ENCODE measurements at places on chromosomes 2 and 18.

GRCh38 chr2:62136956-62137830 is 58.7 kb upstream of the B3GNT2 start:
- DNase-seq = no peak

GRCh38 chr2:234967201-234967869 is 15.5 kb downstream of the SH3BP4 start:
- DNase-seq = no peak

GRCh38 chr18:53906681-53907080 is 317.8 kb downstream of the MBD2 start:
- DNase-seq = no peak

DNA sequence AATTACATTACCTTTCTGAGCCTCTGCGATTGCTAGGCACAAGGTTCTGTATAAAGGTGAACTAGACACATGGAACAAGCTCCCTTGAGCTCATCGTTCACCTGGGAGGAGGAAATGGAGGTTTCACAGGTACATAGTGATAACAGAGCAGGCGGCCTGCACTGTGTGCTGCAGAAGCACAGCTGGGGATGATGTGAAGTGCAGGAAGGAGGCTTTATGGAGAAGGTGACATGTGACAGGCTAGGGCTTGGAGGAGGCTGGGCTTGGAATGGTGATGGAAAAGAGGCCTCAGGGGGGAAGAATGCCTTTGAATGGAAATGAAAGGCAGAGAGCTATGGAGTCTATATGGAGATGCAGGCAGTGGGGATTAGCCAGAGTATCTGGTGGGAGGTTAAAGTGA is 22.9 kb downstream of the MARCHF4 start:
- no peak for DNase-seq

- no peak for DNase-seq
Observed at GRCh38 chr2:159459279-159459678, 157.1 kb downstream of the BAZ2B start.

- no peak for DNase-seq
Observed at GRCh38 chr2:144597894-144598593, 78.1 kb upstream of the ZEB2 start.

GRCh38 chr2:201574766-201575165 is 68.5 kb downstream of the TMEM237 start:
- no peak for DNase-seq

- no peak for DNase-seq
Observed at GRCh38 chr2:60370814-60371213, 182.6 kb downstream of the BCL11A start.

DNA sequence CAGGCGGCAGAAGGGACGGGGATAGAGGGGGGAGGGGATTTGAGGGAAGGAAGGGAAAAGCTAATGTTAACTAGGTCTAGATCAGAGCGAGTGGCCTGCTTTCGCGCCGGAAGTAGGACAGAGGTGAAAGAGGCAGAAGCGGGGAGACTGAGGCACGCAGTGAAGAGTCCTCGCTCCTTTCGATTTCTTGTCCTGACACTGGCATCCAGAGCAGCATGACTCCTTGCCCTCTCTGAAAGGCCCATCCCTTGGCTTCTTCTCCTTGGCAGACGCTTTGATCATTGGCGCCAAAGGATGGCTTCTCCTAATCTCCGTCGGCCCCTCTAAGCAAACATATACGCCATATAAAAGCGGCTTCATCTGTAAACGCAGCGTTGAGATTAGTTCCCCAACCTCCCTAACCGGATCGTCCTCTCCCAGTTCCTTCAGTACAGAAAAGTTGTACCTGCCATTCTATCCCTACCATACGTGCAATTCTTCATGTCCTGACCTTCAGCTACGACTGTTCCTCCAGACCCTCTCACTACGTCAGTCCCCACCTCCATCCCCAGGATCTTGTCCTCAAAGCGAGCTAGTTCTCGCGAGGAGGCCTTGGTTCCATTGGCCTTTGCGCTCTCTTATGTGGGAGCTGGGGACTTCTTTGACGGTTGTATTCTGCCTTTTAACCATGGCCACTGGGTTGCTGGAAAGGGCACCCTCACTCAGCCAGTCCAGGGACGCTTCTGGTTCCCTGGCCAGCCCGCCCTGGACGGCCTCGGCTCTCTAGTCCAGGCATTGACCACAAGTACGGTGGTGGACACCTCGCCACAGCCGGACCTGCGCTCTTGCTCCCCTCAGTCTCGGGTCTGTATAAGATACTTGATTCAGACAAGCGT is 857 bp upstream of the NEUROD1 start:
- no peak for DNase-seq

- DNase-seq = no peak
Observed at GRCh38 chr2:33056170-33056569, 109.4 kb downstream of the LTBP1 start.

- DNase-seq = no peak
Observed at GRCh38 chr2:219641390-219642068, 14.1 kb downstream of the SLC4A3 start.

- DNase-seq = no peak
Observed at GRCh38 chr2:209958016-209958415, 44.4 kb upstream of the RPE start.

- no peak for DNase-seq
Observed at GRCh38 chr18:61086657-61087056, 246.6 kb upstream of the CDH20 start.

- no peak for DNase-seq
Observed at GRCh38 chr18:35024965-35025364, 16.2 kb upstream of the MAPRE2 start.

- DNase-seq = no peak
Observed at GRCh38 chr2:72014831-72015230, 132.8 kb downstream of the CYP26B1 start.

- no peak for DNase-seq
Observed at GRCh38 chr2:121498731-121499130, 31.9 kb upstream of the RNU4ATAC start.

- no peak for DNase-seq
Observed at GRCh38 chr2:11877764-11878163, 131.3 kb downstream of the LPIN1 start.

DNA sequence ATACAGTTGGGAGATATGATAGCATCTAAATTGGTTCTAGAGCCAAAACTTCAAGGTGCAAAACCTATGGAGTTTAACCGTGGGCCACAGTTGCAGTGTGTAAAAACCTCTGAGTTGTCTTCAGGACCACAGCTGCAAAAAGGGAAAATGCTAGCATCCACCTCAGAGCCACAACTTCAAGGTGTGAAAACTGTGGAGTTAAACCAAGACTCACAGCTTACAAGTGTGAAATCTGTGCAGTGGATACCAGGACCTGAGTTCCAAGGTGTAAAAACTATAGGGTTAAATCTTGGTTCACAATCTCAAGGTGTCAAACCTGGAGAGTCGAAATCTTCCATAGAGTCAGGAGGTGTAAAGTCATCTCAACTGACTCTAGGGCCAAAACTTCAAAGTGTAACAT is 10.4 kb upstream of the ZNF512 start:
- no peak for DNase-seq

DNA sequence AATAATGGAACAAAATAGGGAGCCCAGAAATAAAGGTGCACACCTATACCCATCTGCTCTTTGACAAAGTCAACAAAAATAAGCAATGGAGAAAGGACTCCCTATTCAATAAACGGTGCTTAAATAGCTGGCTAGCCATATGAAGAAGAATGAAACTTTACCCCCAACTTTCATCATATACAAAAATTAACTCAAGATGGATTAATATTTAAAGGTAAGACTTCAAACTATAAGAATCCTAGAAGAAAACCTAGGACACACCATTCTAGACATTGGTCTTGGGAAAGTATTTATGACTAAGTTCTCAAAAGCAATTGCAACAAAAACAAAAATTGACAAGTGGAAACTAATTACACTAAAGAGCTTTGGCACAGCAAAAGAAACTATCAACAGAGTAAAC is 139.1 kb downstream of the DNAH7 start:
- no peak for DNase-seq

DNA sequence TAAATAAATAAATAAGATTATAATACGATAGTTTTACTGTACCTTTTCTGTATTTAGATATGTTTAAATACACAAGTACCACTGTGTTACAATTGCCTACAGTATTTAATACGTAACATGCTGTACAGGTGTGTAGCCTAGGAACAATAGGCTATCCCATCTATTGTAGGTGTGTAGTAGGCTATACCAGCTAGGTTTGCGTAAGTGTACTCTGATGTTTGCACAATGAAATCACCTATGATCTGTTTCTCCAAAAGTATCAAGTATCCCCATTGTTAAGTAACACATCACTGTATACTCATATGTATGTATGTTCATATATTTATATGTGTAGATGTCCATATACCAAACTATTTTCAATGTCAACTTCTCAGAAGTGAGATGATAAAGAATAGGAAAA is 118.2 kb upstream of the RND3 start:
- DNase-seq = no peak

DNA sequence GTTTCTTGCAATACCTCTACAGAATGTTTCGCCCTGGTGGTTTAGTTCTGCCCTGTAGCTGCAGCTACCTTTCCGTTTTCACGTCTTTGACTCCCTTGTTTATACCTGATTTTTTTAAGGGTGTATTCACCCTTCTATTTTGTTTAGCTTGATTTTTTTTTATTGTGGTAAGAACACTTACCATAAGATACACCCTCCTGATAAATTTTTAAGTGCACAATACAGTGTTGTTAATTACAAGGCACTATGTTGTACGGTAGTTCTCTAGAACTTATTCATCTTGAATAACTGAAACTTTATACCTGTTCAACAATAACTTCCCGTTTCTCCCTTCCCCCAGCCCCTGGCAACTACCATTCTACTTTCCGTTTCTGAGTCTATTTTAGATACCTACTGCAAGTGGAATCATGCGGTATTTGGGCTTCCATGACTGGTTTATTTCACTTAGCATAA is 48.9 kb upstream of the NABP1 start:
- no peak for DNase-seq

DNA sequence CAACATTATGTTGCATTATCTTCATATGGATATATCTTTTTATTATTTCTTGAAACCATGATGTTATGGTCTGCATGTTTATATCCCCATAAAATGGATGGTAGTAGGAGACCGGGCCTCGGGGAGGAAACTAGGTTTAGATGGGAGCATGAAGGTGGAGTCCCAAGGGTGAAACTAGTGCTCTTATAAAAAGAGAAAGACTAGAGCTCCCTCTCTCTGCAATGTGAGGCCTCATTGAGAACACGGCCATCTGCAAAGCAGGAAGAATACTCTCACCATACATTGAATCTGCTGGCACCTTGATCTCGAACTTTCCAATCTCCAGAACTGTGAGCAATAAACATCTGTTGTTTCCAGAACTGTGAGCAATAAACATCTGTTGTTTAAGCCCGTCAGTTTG is 64.0 kb downstream of the NXPH2 start:
- DNase-seq = no peak

- DNase-seq = no peak
Observed at GRCh38 chr2:200307724-200308545, 1.4 kb downstream of the SPATS2L start.

DNA sequence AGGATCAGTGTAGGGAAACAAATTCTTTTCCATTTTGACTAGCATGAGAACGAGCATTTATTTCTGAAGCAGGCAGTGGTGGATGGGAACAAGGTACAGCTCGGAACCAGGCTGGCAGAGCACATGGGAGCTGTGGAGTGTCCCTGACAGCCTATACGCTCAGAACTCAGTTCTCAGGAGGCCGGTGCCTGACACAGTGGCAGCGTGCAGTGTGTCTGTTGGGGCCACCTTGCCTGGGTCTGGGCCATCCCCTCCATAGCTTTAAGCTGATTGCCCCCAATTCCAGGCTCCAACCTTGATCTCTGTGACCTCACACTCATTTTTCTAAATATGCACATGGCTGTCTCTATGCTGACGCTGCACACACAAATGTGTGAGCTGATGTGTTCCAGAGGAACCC is 54.5 kb upstream of the ATG16L1 start:
- DNase-seq = no peak

- no peak for DNase-seq
Observed at GRCh38 chr2:27133195-27133875, 1.1 kb downstream of the PREB start.

GRCh38 chr2:108988796-108989713 is at the start of gene EDAR:
Gene EDAR (minus strand): TSS chr2:108989220. CDS start chr2:108931014, 58,206 bp downstream.
- no peak for DNase-seq

DNA sequence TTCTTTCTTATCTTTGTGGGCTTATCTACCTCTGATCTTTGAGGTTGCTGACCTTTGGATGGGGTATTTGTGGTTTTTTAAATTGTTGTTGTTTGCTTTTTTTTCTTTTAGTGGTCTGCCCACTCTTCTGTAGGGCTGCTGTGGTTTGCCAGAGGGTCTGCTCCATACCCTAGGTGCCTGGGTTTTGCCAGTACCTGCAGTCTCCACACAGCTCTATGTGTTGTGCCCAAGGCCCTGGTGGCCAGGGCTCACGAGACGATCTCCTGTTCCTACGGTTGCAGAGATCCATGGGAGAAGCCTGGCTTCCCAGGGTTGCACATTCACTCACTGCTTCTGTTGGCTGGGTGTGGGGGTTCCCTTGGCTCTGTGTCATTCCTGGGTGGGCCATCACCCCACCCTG is 87.1 kb downstream of the PARD3B start:
- DNase-seq = no peak

DNA sequence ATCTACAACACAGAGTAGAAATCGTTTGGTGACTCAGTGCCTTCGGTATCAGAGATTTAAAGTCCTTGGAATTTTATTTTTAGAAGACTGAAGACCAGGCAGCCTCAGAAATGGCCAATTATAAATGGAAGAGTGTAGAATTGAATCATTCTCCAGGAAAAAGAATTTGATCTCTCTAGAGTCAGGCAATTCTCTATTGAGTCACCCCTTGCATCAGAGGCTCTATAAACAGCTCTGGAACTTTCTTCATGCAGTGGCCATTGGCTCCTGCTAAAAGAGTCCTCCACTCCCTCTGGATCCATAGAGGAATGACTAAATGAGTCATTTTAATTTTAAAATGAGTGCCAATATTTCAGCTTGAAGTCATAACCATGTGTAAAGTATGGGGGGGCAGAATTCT is 816.2 kb downstream of the TDRD15 start:
- no peak for DNase-seq

- DNase-seq = no peak
Observed at GRCh38 chr2:176812246-176812775, 400.3 kb upstream of the HNRNPA3 start.

DNA sequence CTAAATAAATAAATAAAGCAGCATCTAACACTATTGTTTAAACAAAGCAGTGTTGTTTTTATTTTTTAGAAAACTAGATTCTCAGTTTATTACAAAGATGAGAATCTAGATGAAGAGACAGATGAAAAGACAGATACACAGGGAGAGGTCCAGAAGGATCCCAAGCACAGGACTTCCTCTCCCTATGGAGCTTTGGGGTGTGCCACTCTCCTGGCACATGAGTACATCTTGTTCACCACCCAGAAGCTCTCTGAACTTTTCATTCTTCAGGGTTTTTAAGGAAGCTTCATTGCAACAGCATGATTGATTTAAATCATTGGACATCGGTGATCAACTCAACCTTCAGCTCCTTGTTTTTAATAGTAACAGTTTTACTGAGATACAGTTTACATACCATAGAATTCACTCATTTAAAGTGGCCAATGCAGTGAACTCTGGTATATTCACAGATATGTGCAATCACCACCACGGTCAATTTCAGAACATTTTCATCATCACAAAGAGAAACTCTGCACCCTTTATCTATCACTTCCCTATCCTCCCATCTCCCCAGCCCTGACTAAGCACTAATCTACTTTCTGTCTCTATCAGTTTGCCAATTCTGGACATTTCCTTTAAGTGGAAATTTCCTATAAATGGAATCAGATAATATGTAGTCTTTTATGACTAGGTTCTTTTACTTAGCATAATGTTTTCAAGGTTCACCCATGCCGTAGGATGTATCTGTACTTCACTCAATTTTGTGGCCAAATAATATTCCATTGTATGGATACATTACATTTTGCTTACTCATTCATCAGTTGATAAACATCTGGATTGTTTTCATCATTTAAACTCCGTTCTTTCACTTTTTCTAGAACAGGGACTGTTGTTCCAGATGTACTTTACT is 62.3 kb upstream of the ZFP36L2 start:
- DNase-seq = no peak
